Activated T-helper 1 cell treated with anti-CD3 and anti-CD28 coated beads, Interleukin-12 subunit alpha, Interleukin-12 subunit beta, Interleukin-2, Interleukin-4 antibody, amounts not matched to agents 30 ng/mL and 10 ng/mL and 1 ng/mL, durations not matched to agents 14 hours and 24 hours and 36 hours (primary cell): ENCODE measurements at places on chromosomes 4 and X.

DNA sequence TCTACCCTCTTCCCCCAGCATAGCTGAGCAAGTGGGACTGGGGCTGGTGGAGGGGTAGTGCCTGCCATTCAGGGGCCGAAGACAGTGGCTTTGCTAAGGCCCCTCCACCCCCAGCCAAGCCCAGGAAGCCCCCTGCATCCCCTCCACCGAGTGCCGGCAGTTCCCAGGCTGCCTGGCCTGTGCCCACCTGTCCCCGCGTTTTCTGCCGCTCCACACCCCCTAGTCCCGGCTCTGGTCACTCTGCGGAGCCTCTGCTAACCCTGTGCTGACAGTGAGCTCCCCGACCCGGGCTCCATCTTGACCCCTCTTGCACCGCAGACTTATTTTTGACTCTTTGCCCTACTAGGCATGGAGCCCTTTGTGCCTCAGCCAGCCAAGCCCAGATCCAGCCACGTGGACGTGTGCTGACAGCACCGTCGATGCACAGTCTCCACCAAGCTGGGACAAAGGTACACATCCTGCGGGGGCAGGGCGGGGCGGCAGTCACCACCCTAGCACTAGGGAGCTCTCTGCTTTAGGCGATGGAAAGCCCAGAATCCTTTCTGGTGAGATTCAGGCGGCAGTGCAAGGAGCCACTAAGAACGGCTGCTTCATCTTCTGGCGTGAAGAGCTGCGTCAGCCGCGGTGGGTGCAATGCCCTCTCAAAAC lies 96.6 kb downstream of the PHKA2 start:
- no peak for DNase-seq

DNA sequence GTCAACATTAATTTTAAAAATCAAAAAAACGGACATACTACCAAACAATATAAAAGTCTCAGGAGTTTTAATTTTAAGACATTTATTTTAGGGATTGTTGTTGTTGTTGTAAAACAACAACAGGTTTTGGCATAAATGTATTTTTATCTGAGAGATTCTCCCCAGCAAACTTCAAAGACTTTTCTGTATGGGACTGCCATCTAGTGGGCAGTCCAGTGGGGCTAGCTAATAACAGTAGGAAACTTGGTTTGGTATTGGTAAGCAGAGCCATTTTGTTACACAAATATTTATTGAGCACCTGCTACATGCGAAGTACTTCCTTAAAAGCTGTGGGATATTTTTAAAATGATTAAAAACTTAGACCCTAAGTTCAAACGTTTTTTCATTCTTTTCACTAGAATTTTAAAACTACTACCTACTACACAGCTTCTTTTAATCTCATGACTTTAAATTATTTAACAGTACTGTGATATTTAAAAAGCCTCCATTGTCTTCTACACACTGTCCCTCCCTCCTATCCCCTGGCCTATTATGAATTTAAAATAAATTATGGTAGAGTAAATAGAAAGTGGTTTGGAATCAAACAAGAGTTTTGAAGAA lies 1028.4 kb upstream of the INTU start:
- no peak for DNase-seq

- DNase-seq = no peak
These were observed 37.9 kb downstream of the RAB40AL start for GRCh38 chrX:102975016-102975415.

- DNase-seq = no peak
These were observed 54.5 kb upstream of the C1QTNF7 start for GRCh38 chr4:15373363-15373762.

DNA sequence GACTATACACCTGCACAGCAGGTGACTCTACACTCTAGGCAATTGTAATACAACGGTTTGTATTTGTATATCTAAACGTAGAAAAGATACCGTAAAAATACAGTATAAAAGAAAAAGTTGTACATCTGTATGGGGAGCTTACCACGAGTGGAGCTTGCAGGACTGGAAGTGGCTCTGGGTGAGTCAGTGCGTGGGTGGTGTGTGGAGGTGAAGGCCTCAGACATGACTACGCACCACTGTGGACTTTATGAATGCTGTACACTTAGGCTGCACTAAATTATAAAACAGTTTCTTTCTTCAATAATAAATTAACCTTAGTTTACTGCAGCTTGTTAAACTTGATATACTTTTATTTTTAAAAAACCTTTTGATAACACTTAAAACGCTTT lies 85.0 kb upstream of the FAT1 start:
- no peak for DNase-seq

GRCh38 chrX:55714161-55714560 lies 3.4 kb upstream of the RRAGB start:
- DNase-seq = no peak

- DNase-seq = no peak
These were observed 28.8 kb downstream of the FGF2 start for GRCh38 chr4:122855353-122855890.

DNA sequence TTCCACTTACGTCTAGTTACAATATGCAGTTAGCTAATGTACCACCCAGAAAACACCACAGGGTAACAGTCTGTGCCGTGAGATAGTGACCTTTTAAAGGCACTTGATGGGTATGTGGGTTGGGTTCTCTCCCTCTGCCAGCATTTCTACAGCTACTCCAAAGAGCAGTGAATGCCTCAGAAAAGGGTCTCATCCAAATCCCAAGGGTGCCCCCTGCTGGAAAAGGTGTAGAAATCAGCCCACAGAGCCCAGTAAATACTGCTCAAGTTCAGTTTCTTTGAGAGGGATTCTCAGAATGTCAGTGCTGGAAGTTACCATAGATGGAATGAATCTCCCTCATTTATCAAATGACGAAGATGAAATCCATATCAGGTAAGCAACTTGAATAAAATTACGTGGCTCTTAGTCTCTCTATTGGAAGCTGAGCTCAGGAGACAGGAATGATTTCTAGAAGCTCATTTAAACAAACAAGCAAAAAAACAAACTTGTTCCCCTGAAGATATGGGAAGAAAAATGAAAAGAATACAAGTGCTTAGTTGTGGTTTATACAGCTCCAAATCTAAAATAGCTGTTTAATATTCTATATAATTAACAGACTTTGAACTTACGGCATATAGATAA lies 9.5 kb downstream of the RNF175 start:
- DNase-seq = peak; percentile 52

GRCh38 chrX:33339219-33339618 lies 127.9 kb upstream of the DMD start:
- no peak for DNase-seq

GRCh38 chrX:12929701-12930100 lies 23.3 kb downstream of the TLR8 start:
- no peak for DNase-seq

DNA sequence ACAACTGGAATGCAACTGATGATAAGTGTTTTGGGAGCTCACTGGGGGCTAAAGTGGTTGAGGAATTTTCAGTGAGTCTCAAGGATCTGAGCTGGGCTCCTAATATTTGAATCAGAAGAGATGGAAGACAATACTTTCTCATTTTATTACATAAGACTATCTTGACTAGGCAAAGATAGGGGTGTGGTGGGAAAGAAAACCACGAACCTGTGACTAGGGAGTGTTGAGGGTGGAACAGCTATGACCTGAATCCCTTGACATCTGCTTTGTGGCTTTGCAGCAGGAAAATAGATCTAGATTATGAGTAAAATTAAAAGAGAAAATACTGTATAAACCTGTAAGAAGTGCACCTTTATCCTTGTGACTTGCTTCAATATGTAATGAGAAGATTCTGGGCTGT lies 295.1 kb upstream of the TEX13A start:
- no peak for DNase-seq

DNA sequence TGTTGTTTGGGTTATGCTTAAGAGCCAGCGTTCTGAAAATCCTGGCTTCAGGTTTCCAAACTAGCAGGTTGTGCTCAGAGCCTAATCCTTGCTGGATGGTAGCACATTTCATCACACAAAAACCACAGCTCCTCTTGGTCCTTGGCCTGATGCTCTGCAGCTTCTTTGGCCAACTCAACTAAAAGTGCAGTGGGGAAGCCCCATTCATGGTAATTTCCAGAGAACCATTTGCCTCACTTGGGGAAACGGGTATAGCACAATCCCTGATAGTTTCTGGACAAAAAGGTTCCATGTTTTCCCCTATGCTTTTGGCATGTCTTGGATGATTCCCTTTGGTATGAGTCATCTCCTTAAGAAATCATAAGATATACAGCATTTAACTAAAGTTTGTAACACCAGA lies 78.7 kb downstream of the SYNPO2 start:
- DNase-seq = no peak

- no peak for DNase-seq
These were observed 6.7 kb upstream of the USP11 start for GRCh38 chrX:47226071-47226470.

- no peak for DNase-seq
These were observed 134.5 kb downstream of the BTC start for GRCh38 chr4:74659576-74660411.

DNA sequence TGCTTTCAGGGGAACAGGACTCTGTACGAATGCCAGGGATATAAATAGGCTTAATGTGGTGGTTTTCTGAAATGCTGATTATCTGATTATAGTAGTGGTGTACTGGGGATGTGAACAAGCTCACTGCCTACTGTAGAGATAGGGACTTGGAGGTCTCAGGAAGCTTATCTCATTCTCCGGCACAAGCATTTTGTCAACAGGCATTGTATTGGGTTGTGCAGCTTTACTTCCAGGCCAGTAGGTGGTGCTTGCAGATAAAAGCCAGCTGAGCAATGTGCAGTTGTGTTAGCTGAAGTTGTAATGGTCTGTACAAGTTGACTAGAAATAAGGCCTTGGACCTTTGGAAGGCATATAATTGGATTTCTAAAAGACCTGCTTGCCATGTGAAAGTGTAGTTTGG lies 49.5 kb upstream of the TMLHE start:
- no peak for DNase-seq

DNA sequence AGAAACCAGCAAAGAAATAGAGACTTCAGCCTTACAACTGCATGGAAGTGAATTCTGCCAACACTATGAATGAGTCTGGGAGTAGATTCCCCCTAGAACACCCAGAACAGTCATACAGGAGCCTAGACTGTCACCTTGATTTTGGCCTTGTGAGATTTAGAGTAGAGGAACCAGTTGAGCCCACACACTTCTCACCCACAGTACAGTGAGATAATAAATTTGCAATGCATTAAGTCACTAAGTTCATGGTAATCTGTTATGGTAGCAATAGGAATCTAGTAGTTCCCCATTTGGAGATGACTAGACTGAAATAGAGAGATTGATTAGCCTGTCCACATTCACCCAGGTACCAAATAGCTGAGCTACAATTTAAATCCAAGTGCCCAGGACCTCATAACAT lies 59.0 kb downstream of the FAM13A start:
- DNase-seq = no peak

DNA sequence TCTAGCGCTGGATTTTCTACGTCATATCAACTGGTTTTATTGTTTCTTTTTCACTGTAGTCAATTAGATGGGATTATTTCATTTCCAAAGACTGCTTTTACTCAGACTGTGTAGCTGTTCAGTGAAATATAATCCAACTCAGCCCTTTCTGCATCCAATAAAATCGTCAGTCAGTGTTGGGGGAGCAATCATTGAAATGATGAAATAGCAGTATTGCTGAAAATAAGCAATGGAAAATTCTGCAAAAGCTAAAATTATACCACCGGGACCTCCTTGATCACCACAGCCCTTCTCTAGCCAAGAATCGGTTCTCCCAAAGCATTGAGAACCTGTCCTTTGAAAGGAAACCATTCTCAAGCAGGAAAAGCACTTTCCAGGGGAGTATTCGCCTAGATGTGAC lies 243.1 kb upstream of the TENM3 start:
- no peak for DNase-seq

DNA sequence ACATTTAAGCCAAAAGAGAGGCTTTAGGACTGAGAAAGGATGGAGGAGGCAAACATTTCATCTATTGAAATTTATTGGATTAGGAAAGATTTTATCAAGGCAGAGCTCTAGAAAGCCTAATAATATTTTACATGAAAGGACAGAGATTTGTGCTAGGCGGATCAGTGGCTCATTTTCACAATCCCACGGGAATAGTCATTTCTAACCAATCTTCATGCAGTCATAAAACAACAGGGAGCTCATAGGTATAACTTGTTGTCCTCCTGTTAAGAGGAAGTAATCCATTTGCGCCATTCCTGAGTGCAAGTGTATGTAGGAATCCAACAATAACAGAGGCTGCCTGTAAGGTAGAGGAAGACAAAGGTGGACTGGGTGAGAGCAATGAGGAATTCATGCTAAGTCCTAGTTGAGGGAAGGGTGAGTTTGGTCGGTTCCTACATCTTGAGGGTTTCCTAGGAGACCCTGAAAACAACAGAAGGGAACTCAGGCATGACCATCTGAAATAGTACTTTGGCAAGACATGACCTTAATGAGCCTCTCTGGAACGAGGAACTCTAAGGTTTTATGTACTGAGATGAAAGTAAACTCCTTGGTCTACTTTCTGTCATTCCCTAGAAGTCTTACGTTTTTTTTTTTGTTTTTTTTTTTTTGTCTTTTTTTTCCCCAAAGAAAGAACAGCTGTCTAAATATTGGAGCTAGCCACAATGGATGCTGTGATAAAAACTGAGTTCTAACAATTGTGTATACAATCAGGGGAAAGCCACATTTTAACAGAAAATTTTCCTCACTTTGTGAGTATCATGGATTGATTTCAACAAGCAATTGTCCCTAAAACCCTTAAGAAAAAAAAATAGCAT lies 89.7 kb downstream of the GEMIN8 start:
- DNase-seq = no peak

DNA sequence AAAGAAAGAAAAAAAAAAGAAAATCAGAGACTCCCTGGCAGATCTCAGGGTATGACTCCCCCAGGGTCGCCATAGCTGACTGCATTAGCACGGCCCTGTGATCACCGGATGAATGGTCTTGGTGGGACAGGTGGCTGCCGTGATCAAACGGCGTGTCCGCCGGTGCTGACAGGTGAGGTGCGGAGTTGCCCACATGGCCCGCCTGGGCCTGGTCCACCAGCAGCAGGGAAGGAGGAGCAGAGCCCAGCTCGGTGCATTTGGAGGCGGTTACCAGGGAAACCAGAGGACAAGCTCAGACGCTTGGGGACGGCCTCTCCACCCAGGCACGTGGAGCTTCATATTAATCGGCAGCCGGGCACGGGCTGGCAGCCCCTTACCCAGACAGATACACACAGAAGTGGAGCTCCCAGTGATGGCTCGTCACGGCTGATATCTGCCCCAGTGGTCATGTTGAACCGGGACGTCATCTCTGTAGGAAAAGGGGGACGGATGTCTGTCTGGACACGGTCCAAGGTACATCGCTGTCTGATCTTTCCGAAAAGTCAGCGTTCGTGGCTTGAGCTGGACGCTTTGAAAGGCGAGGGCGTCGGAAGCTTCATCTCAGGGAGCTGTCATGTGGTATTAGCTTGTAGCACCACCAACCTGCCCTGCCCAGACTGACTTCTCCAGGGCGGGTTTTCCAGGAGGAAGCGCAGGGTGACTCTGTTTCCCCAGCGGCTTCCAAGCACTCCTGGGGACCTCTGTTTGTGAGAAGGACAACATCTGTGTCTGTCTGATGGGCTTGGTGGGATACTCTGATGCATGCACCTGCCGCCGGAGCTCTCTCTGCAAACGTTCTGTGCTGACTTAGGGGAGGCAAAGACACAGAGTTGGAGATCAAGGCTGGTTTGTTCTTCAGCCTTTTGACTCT lies 180.7 kb downstream of the CRLF2 start:
- DNase-seq = no peak

- no peak for DNase-seq
These were observed 25.2 kb upstream of the GLOD5 start for GRCh38 chrX:48736303-48736702.

- no peak for DNase-seq
These were observed 3.8 kb upstream of the MMGT1 start for GRCh38 chrX:135977611-135978010.
